ENCODE measurements at places on chromosomes 3 and 15. TPM values are rescaled to one million over a fixed set of nuclear protein-coding genes. Genes with fewer than 3 reads are reported as not detected.

Gene MINAR1
- 0.57 TPM for total RNA-seq

Gene MYH15
- 0.21 TPM for total RNA-seq

Gene RBP2
- total RNA-seq, result not detected

Gene SKOR1
- total RNA-seq, result 0.32 TPM

Gene PLSCR2
- total RNA-seq, result not detected

Gene RARB
- not detected for total RNA-seq

Gene LRRC15
- not detected for total RNA-seq

Gene C2CD4A
- total RNA-seq, result not detected

Gene TIGIT
- total RNA-seq, result 17.3 TPM

Gene ACTC1
- not detected for total RNA-seq

Gene IQCH
- 0.97 TPM for total RNA-seq

Gene TMEM207
- not detected for total RNA-seq

- no peak for DNase-seq
Measured at GRCh38 chr3:15023249-15023648, 41.9 kb downstream of the MRPS25 start.

DNA sequence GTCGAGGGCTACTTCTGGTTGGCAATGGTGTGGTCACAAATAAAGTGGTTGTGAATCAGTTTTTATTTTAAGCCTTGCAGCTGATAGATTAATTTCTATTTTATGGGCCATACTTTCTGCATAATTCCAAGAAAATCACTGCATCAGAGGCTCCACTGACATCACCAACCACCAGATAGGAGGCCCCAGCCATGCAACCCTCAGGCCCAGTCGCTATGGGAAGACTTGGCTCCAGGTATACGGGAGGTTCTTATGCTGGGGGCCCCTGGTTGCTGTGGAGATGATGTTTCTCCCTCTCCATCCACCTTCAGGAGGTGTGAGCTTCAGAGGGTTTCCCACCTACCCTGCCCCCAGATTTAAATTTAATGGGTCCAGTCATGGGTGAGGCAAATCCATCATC is 57.4 kb downstream of the ISG20 start:
- DNase-seq, result no peak

GRCh38 chr3:46093966-46094365 is 66.7 kb upstream of the XCR1 start:
- DNase-seq, result no peak

- no peak for DNase-seq
Measured at GRCh38 chr3:168653255-168653654, 557.5 kb upstream of the GOLIM4 start.

- no peak for DNase-seq
Measured at GRCh38 chr3:158102242-158103080, 3.8 kb downstream of the SHOX2 start.

- DNase-seq, result no peak
Measured at GRCh38 chr3:244041-244440, 47.5 kb downstream of the CHL1 start.

GRCh38 chr3:154864947-154865346 is 215.2 kb upstream of the MME start:
- no peak for DNase-seq

DNA sequence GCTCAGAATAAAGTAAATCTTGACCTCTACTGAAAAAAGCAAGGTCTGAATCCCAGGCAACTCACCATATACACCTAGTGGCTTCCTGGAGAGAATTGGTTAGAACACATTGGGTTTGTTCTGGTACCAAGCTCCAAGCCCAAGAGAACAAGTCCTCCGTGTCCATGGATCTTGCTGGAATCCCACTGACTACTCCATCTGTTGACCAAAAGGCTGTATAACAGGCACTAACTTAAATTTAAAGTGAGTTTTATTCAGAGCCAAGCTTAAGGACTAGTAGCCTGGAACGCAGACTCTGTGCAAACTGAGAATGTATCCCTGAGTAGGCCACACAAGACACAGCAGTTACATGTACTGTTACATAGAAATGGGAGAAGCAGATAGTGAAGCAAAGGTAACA is 342.1 kb upstream of the LRRC3B start:
- DNase-seq, result no peak

DNA sequence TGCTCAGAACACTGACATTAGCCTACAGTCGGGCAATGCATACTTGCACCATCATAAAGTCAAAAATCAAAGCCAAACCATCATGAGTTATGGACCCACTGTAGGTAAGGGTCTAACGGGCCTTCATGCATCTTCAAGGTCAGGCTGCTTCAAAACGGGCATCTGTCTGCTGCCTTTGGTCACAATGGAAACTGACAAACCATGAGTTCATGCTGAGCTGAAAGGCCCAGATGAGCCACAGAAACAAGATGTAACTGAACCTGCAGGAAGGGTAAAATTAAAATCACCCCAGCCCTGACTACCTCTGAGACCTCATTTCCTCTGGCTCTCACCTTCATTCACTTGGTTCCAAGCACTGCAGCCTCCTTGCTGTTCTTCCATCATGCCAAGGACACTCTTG is 143.8 kb downstream of the ERC2 start:
- no peak for DNase-seq

DNA sequence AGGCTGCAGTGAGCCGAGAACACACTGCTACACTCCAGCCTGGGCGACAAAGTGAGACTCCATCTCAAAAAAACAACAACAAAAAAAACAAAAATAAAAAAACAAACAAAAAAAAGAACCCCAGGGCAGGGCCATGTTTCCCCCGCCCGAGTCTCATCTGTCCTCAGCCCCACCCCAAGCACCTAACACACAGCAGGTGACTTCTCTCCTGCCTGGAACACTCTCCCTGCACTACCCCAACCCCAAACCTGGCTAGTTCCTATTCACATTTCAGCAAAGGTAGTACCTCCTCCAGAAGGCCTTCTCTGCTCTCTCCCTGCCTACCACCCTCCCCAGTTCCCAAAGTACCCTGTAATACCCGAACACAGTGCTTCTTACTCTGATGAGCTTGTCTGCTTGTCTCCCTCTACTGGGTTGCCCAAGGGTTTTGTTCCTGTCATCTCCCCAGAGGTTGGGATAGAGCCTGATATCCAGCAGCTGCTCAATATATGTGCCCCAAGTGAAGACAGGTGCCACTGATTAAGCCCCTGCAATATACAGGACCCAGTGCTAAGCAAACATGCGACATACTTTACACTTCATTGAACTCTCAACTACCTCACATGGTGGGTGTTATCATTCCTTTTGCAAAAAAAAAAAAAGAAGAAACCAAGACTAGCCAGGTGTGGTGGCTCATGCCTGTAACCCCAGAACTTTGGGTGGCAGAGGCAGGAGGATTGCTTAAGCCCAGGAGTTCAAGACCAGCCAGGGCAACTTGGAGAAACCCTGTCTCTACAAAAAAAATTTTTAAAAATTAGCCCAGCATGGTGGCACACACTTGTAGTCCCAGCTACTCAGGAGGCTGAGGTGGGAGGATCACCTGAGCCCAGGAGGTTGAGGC is 103.6 kb downstream of the DAPK2 start:
- no peak for DNase-seq

GRCh38 chr3:185813205-185813604 is 11.6 kb downstream of the IGF2BP2 start:
- no peak for DNase-seq

DNA sequence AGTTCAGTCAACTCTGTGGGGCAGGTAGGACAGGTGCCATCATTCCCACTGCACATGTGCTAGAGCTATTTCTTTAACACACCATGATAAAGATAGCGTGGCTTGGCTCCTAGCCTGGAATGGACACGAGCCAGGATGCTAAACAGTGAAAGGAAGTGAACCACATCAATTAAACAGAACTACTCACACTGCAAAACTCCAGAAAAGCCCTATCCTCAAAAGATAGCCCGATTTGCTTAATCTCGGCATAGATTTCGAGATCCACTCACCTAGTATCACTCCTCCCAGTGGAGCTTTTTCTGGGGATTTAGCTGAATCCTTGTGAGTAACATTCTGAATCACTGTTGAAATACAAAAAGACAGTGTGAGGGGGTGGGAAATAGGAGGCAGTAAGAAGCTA is 118.0 kb downstream of the ABI3BP start:
- no peak for DNase-seq

DNA sequence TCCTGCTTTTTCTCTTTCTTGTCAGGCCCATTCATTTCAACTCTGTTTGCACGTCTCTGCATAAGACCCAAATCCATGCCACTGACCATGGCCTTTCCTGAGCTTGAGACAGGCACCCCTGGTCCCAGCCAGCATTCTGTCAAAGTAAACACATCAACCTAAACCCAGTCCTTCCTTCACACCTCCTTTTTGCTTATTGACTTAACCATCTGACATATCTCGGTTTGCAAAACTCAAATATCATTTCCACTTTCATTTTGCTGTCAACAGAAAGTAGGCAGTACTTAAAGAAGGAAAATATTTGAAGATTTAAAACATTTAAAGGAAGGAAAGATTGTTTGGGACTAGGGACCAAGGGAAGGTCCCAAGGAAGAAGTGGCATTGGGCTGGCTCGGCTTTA is 48.2 kb upstream of the KBTBD8 start:
- no peak for DNase-seq

- peak; percentile 82 for DNase-seq
Measured at GRCh38 chr15:78739996-78740903, 71.0 kb downstream of the ADAMTS7 start.

GRCh38 chr3:48434591-48435222 is 4.8 kb upstream of the PLXNB1 start:
- DNase-seq, result no peak

DNA sequence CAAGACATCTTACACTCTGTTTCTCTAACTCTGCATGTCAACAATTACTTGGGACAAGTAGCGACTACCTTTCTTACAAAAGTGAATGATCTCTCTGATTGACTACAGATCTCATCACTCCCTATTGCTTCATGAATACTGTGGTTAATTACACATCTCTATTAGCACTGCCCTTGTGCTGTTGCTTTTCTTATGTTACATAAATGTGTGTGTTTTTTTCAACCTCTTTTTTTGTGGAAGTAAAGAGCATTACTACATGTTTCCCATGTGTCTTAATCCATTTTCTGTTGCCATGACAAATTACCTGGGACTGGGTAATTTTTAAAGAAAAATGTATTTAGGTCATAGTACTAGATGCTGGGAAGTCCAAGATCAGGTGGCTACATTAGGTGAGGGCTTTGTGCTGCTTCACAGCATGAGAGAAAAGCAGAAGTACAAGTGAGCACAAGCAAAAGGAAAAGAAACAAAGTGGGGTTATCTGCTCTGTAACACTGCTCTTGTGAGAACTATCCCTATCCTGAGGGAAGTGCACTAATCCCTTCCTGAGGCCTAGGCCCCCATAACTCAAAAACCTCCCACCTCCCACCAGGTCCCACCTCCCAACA is 298.2 kb upstream of the SATB1 start:
- DNase-seq, result peak; percentile 20

Measured in activated CD8-positive, alpha-beta T cell treated with anti-CD3 and anti-CD28 coated beads, Interleukin-2, amount 10 ng/mL, durations not matched to agents 7 days and 5 days (primary cell).